ENCODE measurements at places on chromosomes 7 and 10. TPM values are rescaled to one million over a fixed set of nuclear protein-coding genes. Genes with fewer than 3 reads are reported as not detected.

DNA sequence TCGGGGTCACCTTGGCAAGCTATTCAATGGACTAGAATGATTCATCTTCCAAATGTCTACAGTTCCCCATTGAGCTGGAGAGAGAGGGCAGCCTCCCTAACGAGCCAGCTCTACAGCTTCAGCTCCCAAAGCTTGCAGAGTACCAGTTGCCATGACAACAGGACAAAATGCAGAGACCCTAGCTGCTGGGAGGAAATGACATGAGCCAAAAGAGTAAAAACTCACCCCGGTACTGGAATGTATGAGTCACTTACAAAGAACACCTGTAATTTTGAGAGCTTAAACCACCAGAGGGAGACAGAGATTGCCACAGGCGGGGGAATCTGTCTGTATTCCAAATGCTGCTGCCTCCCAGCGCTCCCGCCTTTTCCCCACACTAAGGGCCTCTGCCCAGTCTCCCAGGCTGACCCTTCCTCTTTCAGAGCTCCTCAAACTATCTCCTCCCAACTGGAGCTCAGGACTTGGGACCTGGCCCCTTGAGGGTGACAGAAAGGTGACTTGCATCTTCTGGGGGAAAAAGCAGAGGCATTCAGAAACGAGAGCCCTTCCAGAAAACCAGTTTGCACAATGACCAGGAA is 95.5 kb downstream of the CUL2 start:
- peaks cover 21% of the 10 kb centered on the region for H3K4me1 ChIP-seq
- peak; percentile 61 for DNase-seq
- H3K27me3 ChIP-seq = no peaks in the 10 kb centered on the region
- H3K36me3 ChIP-seq = no peaks in the 10 kb centered on the region

DNA sequence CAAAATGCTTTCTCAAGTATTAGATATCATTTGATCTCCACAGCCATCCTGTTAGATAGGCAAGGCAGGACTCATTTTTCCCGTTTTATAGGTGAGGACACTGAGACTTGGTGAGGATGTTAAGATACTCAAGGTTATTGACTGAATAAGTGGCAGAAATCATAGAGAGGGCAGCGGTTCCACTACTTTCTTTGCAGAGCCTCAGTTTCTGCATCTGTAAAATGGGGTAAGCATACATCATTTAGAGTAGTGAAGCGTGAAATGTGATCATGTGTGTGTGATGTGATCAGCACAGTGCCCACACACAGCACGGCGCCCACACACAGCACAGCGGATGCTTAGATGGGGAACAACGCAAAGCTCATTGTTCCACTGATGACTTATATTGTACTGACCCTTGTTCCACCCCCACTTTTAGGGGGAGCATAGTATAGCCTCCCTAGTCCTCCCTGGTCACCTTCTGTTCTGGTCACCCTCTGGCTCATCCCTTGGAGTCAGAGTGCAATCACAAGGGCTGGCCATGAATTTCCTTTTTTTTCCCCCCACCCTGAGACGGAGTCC is 10.5 kb downstream of the UBTD1 start:
- peaks cover 2% of the 10 kb centered on the region for H3K27me3 ChIP-seq
- DNase-seq = no peak
- H3K36me3 ChIP-seq = no peaks in the 10 kb centered on the region
- H3K4me1 ChIP-seq = no peaks in the 10 kb centered on the region
- H3K27ac ChIP-seq = no peak overlapping the region

DNA sequence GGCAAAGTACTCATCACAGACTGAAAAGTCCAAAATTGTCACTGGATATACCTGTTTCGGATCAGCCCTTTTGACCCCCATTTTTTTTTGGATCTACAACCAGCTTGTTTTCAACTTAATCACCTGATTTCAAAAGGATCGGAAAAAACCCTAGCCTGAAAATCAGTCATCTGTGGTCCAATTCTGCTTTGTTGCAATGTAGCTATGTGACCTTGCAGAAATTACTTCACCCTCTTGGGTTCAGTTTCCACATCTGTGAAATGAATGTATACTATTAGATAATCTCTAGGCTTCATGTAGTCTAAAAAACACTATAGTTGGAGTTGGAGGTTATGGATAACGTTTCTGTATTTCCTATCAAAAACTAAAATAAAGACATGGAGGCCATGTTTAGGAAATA is 37.1 kb downstream of the STEAP4 start:
- no peak overlapping the region for H3K27ac ChIP-seq
- no peak for DNase-seq
- H3K27me3 ChIP-seq = peaks cover 3% of the 10 kb centered on the region
- no peaks in the 10 kb centered on the region for H3K36me3 ChIP-seq

CPVL gene
- not detected for total RNA-seq

DNA sequence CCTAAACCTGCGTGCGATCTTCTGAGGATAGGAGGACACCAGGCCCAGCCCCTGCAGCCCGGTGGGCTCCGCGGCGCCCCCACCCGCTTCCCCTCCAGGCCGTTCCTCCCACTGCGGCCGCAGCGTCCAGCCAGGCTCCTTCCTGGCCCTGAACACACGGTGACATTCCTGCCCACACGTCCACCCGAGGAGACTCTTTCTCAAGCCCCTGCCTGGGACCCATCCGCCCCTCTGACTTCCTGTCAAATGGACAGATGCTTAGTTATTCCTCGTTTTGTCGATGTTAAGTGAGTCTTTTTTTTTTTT is 32.4 kb upstream of the RNF32 start:
- H3K27me3 ChIP-seq = peaks cover 35% of the 10 kb centered on the region
- peaks cover 15% of the 10 kb centered on the region for H3K4me1 ChIP-seq
- H3K36me3 ChIP-seq = peaks cover 4% of the 10 kb centered on the region
- H3K4me3 ChIP-seq = no peak overlapping the region

PRRT4 gene
- total RNA-seq = 0.21 TPM

CNPY1 gene
- total RNA-seq = not detected

DNA sequence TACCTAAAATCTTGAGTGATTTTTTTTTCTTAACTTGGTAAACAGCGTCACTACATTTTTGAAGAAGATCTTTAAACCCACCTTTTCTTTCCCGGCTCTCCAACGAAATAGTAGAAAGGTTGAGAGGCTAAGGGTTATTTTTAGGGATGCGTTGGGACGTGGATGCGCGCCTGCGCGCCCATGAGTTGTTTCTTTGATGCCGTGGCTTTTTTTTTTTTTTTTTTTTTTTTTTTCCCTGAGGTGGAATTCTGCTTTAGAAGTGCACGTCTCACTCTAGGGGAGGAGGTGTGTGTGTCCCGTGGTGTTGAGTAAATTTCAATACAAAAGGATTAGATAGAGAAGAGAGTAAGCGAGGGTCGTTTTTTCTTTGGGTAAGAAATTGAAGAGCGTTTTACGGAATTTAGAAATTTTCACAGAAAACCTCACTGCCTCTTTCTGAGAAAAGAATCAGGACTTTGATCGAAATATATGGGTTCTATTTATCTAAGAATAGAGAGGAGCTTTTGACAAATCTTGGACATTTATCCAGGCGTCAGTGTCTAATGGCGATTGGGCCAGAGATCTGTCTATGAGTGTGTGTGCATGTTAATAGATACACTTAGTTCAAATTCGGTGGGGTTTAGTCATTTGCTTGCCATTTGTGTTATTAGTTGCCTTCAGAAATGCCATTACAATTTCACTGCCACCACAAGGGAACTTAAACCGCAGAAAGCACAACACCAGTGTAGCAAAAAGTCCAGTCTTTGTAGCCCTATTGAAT is 1.2 kb upstream of the SP8 start:
- H3K4me1 ChIP-seq = peaks cover 21% of the 10 kb centered on the region
- DNase-seq = no peak
- H3K36me3 ChIP-seq = peaks cover 4% of the 10 kb centered on the region
- no peak overlapping the region for H3K4me3 ChIP-seq
- peaks cover 73% of the 10 kb centered on the region for H3K27me3 ChIP-seq

DNA sequence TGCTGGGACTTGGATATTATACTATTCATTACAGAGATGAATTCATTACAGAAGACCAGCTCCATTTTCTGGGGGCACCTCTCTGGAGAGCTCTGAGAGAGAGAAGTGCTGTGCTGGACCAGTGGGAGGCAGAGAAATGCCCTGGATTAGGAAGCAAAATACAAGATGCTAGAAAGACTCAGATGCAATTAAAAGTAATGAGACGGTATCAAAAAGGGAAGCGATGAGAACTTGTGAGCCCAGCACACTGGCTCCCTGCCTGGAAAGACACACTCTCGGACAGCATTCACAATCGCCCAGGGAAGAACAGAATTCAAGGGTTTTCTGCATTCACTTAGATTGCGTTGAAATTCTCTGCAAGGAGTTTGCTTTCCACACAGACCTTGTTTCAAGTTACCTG is 3.5 kb upstream of the FRAT2 start:
- H3K27me3 ChIP-seq = peaks cover 27% of the 10 kb centered on the region
- H3K4me1 ChIP-seq = peaks cover 11% of the 10 kb centered on the region
- H3K4me3 ChIP-seq = no peak overlapping the region
- DNase-seq = no peak

DNA sequence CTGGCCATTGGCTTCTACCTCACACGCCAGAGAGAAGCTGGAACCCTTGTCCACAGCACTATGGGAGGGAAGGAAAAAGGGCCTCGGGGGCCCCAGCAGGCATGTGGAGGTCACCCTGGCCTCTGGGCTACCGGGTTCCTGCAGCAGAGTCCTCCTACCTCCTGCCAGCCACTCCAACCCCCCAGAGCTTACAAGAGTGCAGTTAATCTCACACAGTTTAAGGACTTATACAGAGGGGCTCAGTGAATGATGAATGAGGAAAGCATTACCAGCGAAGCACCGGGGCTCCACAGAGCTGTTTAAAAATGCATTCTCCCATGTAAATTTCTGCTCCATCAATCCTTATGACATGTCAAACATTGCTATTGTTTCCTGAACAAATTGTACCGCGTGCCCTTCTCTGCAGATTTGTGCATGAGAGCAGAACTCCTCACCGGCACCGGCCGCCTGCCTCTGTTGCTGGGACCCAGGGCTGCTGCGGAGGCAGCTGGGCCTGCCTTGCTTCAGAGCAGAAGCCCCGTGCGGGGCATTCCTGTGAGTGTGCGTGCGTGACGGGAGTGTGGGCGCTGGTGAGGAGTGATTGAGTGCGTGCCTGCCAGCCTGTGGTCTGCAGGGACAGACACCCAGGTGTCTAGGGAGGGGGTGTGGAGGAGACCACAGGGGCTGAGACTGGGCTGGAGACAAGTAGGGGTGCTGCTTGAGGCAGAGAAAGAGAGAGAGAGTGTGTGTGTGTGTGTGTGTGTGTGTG is 52.8 kb downstream of the C10orf105 start:
- H3K27me3 ChIP-seq = peaks cover 6% of the 10 kb centered on the region
- peaks cover 7% of the 10 kb centered on the region for H3K4me1 ChIP-seq
- no peak overlapping the region for H3K4me3 ChIP-seq

- no peak overlapping the region for H3K4me3 ChIP-seq
- peaks cover 4% of the 10 kb centered on the region for H3K4me1 ChIP-seq
- H3K27me3 ChIP-seq = no peaks in the 10 kb centered on the region
- peaks cover 3% of the 10 kb centered on the region for H3K36me3 ChIP-seq
- no peak for DNase-seq
- no peak overlapping the region for H3K27ac ChIP-seq
Measured at GRCh38 chr7:2015251-2015871, 217.4 kb downstream of the MAD1L1 start.

- H3K27me3 ChIP-seq = peaks cover 8% of the 10 kb centered on the region
- peak overlapping the region; percentile 93 for H3K27ac ChIP-seq
- peaks cover 28% of the 10 kb centered on the region for H3K4me1 ChIP-seq
Measured at GRCh38 chr10:110448682-110449418, 48.9 kb upstream of the DUSP5 start.

GRCh38 chr7:23246555-23246954 is at the start of gene GPNMB:
Gene GPNMB (plus strand): TSS chr7:23246775. CDS start chr7:23246858, 83 bp downstream.
- H3K4me3 ChIP-seq = no peak within 1 kb of the TSS
- DNase-seq = no peak
- no peaks in the 10 kb centered on the region for H3K4me1 ChIP-seq

GRCh38 chr7:149458235-149458634 is 2.6 kb downstream of the ZNF777 start:
- DNase-seq = no peak
- peaks cover 23% of the 10 kb centered on the region for H3K4me1 ChIP-seq
- H3K36me3 ChIP-seq = peaks cover 12% of the 10 kb centered on the region
- peak overlapping the region; percentile 67 for H3K27ac ChIP-seq
- H3K4me3 ChIP-seq = peak overlapping the region; percentile 77

Data from activated T-helper 1 cell treated with anti-CD3 and anti-CD28 coated beads, Interleukin-12 subunit alpha, Interleukin-12 subunit beta, Interleukin-2, Interleukin-4 antibody, amounts not matched to agents 30 ng/mL and 10 ng/mL and 1 ng/mL, durations not matched to agents 14 hours and 24 hours and 36 hours (primary cell).